ENCODE measurements at places on chromosomes 6 and 20. TPM values are rescaled to one million over a fixed set of nuclear protein-coding genes. Genes with fewer than 3 reads are reported as not detected.

- DNase-seq, result no peak
Measured at GRCh38 chr20:36483919-36484808, 57.2 kb upstream of the MYL9 start.

DNA sequence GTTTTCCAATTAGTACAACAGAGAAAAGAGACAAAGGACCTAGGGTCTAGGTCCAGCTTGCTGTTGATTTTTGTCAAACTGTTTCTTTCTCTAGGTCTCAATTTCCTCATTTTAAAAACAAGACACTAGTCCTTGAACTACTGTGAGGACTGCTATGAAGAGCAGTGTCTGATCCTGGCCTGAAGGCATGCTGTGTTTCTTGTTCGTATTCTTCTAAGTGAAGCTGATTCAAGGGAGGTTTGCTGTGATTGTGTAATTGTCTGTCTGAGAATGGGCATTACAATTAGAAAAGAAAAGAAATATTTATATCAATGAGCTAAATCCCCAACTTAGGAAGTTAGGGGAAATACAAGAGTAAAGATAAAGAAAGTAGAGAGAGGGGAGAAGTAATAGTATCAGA is 228.2 kb upstream of the SUPT3H start:
- no peak for DNase-seq

DNA sequence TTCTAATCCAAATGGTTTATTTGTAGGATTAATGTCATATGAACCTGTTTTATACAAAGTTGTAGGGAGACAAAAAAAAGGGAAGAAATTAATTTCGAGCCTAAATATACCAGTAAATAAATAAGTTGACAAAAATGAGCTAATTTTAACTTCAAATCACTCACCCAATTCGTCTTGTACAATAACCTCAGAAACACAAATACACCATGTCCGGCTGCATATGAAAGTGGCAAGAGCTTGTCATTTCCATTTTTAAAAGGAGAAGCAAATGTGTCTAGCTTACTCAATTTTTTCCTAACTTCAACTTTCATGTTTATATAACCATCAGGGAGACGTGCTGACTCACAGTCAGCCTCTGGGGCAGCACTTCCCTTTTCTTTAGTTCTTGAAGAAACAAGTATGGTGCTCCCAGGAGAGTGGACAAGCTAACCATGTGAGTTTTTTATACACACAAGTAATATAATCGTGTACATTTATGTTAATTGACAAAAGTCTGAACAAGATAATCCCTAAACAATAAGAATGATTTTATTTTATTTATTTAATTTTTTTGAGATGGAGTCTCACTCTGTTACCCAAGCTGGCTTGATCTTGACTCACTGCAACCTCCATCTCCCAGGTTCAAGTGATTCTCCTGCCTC is 55.5 kb upstream of the SGK1 start:
- no peak for DNase-seq

GRCh38 chr20:19322061-19322985 is 109.9 kb downstream of the SLC24A3 start:
- no peak for DNase-seq

- DNase-seq, result no peak
Measured at GRCh38 chr6:12957321-12958051, 240.9 kb downstream of the PHACTR1 start.

- no peak for DNase-seq
Measured at GRCh38 chr6:21278375-21278745, 315.2 kb upstream of the SOX4 start.

Gene TREML2
- total RNA-seq, result 1.0 TPM

Gene SYNGAP1
- total RNA-seq, result 14.1 TPM

Data from mesenteric fat pad (tissue), 1 donor.